ENCODE measurements at places on chromosomes 16 and 17.
A peak's percentile ranks its signal among the peaks of the same experiment; 100 is the strongest.

GRCh38 chr16:29804020-29804419 is 2.3 kb upstream of the MAZ start:
- no peak for DNase-seq

DNA sequence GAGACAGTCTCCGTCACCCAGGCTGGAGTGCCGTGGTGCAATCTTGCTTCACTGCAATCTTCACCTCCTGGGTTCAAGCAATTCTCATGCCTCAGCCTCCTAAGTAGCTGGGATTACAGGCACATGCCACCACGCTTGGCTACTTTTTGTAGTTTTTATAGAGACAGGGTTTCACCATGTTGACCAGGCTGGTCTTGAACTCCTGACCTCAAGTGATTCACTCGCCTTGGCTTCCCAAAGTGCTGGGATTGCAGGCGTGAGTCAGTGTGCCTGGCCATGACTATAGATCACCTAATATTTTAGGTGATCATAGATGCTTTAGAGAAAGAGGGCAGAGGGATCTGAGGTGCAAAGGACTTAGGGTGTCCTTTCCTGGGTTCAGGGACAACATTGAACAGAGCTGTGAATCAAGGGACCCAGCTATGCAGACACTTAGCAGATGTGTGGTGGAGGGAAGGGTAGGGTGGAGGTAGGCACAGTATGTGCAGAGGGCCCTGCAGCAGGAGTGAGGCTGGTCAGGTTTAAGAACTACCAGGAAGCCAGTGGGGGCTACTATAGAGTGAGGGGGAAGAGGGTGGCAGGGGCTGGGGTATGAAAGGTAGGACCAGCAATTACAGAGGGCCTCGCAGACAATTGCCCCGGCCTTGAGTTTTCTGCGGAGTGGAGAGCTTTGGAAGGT is 116.5 kb downstream of the CMIP start:
- DNase-seq, result no peak

GRCh38 chr17:20109076-20109475 is 99.9 kb downstream of the SPECC1 start:
- DNase-seq, result no peak

DNA sequence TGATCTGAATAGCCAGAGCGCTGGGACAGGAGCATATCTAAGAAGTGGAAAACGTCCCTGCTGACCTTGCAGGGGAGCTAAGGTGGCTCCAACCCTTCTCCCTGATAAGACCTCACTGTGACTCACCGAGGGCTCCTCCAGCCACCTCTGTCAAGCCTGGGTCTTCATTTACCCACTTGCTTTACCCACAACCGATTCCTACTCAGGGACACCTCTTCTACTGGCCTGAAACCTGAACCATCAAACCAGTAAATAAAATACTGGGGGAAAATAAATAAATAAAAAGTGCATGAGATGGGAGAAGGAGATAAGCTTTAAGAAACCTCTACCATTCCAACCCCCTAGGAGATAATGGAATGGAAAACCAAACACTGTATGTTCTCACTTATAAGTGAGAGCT is 80.2 kb upstream of the ALOX12 start:
- DNase-seq, result no peak

- no peak for DNase-seq
Observed at GRCh38 chr17:44272321-44272951, 4.5 kb upstream of the SLC4A1 start.

DNA sequence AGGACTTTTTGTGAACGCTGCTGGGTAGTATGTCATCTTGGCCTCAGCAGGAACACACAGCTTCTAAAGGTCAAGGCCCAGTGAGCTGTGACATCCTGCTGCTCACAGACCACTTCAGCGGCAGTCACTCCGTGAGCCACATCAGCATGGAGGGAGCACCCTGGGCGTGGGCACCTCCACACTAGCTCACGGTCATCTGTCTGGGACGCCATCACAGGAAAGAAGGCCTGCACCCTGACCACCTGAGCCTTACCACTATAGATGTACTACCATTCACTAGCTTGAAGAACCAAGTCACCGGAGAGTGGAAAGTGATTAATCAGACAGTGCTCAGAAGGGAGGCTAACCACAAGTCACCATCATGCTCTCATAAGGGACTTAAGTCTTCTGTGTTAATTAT is 3.3 kb downstream of the AXIN1 start:
- DNase-seq, result no peak

GRCh38 chr17:13638855-13639458 is 37.2 kb upstream of the HS3ST3A1 start:
- DNase-seq, result no peak

- no peak for DNase-seq
Observed at GRCh38 chr17:35064516-35065215, 1.2 kb upstream of the RFFL start.

GRCh38 chr17:64213995-64214811 is 48.9 kb downstream of the TEX2 start:
- DNase-seq, result no peak

DNA sequence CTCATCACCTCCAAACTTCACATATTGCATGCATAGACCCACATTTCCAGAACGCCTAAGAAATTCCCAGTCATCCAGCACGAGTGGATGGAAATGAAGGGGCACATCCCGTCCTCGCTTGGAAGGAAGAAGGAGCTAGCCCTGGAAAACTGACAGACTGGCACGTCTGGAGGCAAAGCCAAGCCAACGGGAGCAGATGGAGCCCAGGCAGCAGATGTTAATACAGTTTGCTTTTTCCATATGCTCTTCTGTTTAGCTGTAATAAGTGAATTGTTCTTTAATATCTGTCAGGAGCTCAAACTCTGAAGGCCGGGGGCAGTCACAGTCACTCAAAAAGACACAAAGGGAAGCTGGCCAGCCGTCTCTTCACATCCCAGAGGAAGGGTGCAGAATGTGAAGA is 187.7 kb downstream of the XYLT1 start:
- no peak for DNase-seq

DNA sequence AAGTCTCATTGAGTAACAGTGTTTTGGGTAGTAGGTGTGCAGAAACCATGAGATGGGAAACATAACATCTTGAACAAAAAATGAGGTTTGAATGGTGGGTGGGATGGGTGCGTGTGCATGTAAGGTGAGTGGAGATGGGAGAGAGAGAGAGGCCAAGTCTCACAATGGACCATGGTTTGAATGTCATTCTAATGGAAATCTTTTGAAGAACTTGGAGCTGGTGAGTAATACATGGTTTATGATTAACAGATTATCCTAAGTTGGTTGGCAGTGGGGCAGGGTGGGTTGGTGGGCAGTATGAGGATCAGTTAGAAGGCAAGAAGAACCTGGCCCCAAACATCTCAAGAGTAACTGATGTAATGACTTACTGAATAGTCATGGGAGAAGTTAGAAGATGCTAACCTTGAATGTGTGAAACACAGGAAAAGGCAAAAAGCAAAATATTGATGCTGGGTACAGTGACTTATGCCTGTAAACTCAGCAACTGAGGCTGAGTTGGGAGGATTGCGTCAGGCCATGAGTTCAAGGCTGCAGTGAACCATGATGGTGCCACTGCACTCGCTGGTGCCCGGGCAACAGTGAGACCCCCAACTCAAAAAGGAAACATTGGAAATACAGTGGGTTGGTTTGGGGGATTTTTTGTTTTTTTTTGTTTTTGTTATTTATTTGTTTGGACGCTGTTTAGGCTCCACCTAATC is 32.7 kb downstream of the ZNF207 start:
- DNase-seq, result no peak

DNA sequence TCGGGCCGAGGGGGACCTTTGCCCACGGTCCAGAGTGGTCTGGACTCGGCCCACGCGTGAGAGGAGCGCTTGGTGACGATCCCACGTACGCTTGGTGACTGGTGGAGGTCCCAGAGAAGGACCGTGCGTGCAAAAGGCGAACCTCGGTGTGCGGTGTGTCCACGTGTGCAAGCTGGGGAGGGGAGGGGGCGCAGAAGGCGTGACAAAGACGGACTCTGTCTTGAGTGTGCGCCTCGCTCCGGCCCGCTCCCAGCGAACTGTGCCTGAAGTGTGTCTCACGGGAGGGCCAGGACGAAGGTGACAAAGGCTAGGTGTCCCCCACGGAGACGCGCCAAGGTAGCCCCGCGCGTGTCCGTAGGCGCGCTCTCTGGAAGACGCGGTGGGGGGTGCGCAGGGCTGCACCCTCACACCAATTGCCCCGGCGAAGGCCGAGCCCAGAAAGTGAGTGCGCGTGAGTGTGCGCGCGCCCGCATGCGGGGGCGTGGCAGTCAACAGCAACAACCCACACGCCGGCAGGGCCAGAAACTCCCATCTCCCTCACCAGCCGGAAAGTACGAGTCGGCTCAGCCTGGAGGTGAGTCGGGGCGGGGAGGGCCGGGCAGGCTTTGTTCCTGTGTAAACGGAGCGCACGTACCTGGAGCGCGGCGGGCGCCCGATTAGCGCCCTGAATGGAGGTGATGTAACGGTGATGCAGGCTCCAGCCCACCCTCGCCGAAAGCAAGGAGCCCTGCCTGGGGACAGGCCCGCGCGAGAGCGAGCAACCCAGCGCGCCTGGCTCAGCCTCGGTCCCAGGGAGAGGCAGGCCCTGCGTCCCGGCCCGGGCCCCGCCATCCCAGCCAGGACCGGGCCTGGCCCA is at the start of gene GPRC5C:
TSS of gene GPRC5C (plus strand) at position 521 of the 856 bp plus-strand sequence. CDS start 7,689 bp downstream, outside the sequence.
- DNase-seq, result peak; percentile 26

- no peak for DNase-seq
Observed at GRCh38 chr17:55433029-55433628, 11.5 kb upstream of the MMD start.

DNA sequence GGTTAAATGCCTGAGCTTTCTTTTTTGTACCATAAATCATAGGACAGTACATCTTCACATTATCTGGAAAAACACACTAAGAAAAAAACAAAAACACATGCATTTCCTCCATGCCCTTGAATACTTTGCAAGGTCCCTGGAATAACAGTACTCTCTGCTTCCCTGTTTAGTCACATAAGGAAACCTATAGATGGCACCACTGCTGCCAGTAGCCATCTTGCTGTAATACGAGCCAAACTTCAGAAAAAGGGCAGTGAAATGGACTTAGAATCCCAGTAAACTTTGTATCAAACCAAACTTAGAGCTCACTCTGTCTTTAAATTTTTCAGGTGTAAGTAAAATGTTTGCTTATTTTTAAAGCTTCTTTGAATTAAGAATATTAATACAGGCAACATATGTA is 435.5 kb downstream of the KCNJ2 start:
- DNase-seq, result peak; percentile 4

DNA sequence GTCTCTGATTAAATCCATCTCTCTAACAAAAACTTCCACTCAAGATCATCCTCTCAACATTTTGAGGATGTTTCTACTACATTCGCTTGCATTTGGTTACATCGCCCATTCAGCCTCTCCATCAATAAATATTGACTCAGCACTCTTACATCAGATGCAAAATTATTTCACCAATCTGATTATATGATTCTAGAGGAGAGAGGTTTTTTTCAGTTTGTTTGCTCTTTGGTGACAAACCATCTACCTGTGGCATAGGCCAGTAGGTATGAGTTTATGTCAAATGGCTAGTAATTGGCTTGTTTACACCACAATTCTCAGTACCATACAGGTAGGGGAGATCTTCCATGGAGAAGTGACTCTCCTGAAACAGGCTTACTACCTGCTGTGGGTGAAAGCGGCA is 52.3 kb downstream of the TOX3 start:
- DNase-seq, result no peak

Data from RKO (cell line).